ENCODE measurements at places on chromosomes 4 and X. TPM values are rescaled to one million over a fixed set of nuclear protein-coding genes. Genes with fewer than 3 reads are reported as not detected.

- no peak for DNase-seq
- peaks cover 4% of the 10 kb centered on the region for H3K4me1 ChIP-seq
- H3K4me3 ChIP-seq, result 0 out of 2 replicates have a peak overlapping the region, but pooled peaks have one; percentile 75
- H3K36me3 ChIP-seq, result no peaks in the 10 kb centered on the region
- H3K27me3 ChIP-seq, result no peaks in the 10 kb centered on the region
These were observed 27.5 kb downstream of the LNX1 start for GRCh38 chr4:53563824-53564223.

- no peak overlapping the region for H3K27ac ChIP-seq
- H3K4me1 ChIP-seq, result no peaks in the 10 kb centered on the region
- DNase-seq, result no peak
- no peaks in the 10 kb centered on the region for H3K27me3 ChIP-seq
These were observed 57.0 kb upstream of the FTHL17 start for GRCh38 chrX:31128855-31129254.

The ANKRD50 gene
- total RNA-seq, result 30.1 TPM

The LRP2BP gene
- total RNA-seq, result 0.20 TPM

DNA sequence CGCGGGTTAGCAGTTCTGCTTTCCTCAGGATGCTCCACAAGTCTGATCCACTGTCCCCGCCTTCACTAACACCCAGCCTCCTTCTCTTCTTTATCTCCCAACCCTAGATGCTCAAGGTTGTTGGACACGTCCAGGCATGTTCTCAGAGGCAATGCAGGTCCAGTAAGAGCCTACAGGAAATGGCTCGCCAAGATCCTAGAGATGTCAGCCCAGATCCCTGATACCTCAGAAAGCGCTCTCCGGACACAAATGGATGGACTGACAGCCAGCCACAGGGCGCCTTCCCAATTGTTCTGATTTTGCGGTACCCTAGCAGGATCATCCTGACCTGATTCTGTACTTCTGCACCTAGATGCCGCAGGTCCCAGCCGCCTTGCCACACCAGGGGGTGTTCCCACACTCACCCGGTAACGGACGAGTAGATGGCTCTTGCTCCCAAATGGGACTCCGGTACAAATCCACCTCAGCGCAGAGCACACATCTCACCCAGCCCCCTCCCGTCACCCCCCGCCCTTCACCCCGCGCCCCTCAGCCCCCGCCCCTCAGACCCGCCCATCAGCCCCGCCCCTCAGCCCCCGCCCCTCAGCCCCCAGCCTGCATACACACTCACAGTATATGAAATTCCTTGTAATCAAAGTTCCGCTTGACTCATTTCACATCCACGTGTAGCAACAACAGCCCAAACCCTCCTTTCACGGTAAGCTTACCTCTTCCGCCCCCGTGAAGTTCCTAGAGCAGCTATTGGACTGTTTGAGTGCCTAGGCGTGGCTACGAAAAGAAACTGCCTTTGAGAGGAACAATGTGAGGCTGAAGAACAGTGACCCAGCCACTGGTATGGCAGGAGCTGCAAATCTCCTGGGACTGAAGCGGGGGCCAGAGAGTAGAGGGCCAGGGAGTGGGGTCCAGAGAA, at the start of gene EDA2R:
Gene EDA2R (minus strand): TSS at position 488 of the 910 bp plus-strand sequence. CDS start 23,058 bp downstream, outside the sequence.
- peak; percentile 78 for DNase-seq
- H3K27ac ChIP-seq, result no peak within 1 kb of the TSS
- no peaks in the 10 kb centered on the region for H3K4me1 ChIP-seq
- H3K36me3 ChIP-seq, result peaks cover 2% of the 10 kb centered on the region
- H3K4me3 ChIP-seq, result peak within 1 kb of the TSS; percentile 82

- H3K27me3 ChIP-seq, result no peaks in the 10 kb centered on the region
- no peak overlapping the region for H3K4me3 ChIP-seq
- H3K36me3 ChIP-seq, result no peaks in the 10 kb centered on the region
- no peak for DNase-seq
- no peak overlapping the region for H3K27ac ChIP-seq
- H3K4me1 ChIP-seq, result no peaks in the 10 kb centered on the region
These were observed 496.9 kb upstream of the DIPK2B start for GRCh38 chrX:45697591-45697990.

The PPBP gene
- not detected for total RNA-seq

The TNMD gene
- 1.7 TPM for total RNA-seq

GRCh38 chr4:126097155-126097799, 782.5 kb downstream of the FAT4 start:
- no peaks in the 10 kb centered on the region for H3K27me3 ChIP-seq
- no peak for DNase-seq
- no peaks in the 10 kb centered on the region for H3K36me3 ChIP-seq

GRCh38 chr4:154960476-154960875, 179.4 kb downstream of the RBM46 start:
- no peak overlapping the region for H3K4me3 ChIP-seq
- no peaks in the 10 kb centered on the region for H3K27me3 ChIP-seq
- no peaks in the 10 kb centered on the region for H3K4me1 ChIP-seq
- DNase-seq, result no peak
- H3K36me3 ChIP-seq, result no peaks in the 10 kb centered on the region
- H3K27ac ChIP-seq, result no peak overlapping the region

The PNMA6A gene
- total RNA-seq, result 8.0 TPM

DNA sequence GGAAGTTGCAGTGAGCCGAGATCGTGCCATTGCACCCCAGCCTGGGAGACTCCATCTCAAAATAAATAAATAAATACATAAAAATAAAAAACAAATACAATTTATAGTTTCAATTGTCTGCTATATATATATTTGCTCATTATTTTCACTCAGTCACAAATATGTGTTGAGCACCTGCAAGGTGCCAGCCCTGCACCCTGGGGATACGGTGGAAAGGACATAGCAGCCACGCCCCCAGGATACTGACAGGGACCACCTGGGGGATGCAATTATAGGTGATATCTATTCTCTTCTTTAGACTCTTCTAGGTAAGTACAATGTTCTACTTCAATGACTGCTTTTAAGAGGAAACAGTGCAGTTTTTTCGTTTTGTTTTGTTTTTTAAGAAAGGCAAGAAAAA, 85.0 kb downstream of the JAKMIP1 start:
- H3K4me3 ChIP-seq, result no peak overlapping the region
- H3K27ac ChIP-seq, result no peak overlapping the region
- H3K36me3 ChIP-seq, result no peaks in the 10 kb centered on the region
- DNase-seq, result no peak
- no peaks in the 10 kb centered on the region for H3K27me3 ChIP-seq

DNA sequence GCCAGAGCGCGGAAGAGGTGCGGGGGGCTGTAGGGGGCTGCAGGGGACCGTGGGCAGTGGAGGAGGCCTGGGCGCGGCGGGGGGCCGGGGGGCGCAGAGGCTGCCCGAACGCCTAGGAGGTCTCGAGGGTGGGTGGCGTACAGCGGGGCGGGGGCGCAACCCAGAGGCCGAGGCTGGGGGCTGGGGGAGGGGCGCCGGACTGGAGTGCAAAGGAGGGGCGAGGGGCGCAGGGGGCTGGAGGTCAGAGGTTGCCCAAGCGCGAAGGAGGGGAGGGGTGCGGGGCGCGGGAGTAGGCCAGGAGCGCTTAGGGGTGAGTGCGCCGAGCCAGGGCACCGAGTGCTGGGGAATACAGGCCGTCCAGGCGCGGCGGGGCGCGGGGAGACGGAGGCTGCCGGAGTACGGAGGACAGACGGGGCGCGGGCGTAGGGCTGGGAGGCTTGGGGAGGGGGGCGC, 255 bp downstream of the GYG2 start:
- H3K27me3 ChIP-seq, result no peaks in the 10 kb centered on the region
- H3K27ac ChIP-seq, result no peak overlapping the region
- DNase-seq, result peak; percentile 75
- H3K4me3 ChIP-seq, result no peak overlapping the region

- H3K36me3 ChIP-seq, result no peaks in the 10 kb centered on the region
- no peak overlapping the region for H3K4me3 ChIP-seq
- DNase-seq, result no peak
- no peaks in the 10 kb centered on the region for H3K27me3 ChIP-seq
These were observed 9.5 kb upstream of the PDLIM5 start for GRCh38 chr4:94442251-94442650.

The KLHL4 gene
- total RNA-seq, result 22.4 TPM

DNA sequence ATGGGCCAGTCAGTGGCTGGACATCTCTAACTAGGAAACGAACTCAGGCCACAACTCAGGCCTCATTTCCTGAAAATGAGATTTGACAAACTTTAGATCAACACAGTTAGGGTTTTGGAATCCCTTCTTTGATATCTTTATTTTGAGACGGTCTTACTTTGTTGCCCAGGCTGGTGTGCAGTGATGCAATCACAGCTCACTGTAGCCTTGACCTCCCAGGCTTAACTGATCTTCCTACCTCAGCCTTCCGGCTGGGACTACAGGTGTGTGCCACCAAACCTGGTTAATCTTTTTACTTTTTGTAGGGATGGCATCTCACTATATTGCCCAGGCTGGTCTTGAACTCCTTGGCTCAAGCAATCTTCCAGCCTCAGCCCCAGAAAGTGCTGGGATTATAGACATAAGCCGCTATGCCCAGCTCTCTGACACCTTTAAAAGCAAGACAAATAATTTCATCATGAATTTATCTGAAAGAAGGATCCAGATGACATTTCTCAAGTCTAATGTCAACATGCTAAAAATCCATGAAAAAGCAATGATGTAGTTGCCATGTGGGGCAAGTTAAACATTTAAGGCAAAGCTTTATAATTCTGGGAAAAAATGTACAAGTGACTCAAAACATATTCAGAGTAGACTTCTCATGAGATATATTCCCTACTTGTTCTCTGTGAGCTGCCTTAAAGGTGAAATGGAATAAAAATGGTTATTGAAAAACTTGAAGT, 89.1 kb upstream of the CBR4 start:
- DNase-seq, result no peak
- peaks cover 10% of the 10 kb centered on the region for H3K36me3 ChIP-seq
- H3K4me1 ChIP-seq, result peaks cover 2% of the 10 kb centered on the region

- peaks cover 2% of the 10 kb centered on the region for H3K4me1 ChIP-seq
- no peaks in the 10 kb centered on the region for H3K27me3 ChIP-seq
- peak within 1 kb of the TSS; percentile 99 for H3K27ac ChIP-seq
- H3K4me3 ChIP-seq, result peak within 1 kb of the TSS; percentile 93
- peak; percentile 98 for DNase-seq
- H3K36me3 ChIP-seq, result no peaks in the 10 kb centered on the region
These were observed at the start of gene SMIM14 for GRCh38 chr4:39638354-39639239. Gene SMIM14, minus strand, starts transcription at chr4:39638865. Its CDS starts 33,720 bp downstream, at chr4:39605145.

GRCh38 chrX:76893930-76894329, 466.4 kb downstream of the MAGEE1 start:
- no peak for DNase-seq
- H3K27ac ChIP-seq, result no peak overlapping the region
- peaks cover 15% of the 10 kb centered on the region for H3K36me3 ChIP-seq
- H3K4me3 ChIP-seq, result no peak overlapping the region

DNA sequence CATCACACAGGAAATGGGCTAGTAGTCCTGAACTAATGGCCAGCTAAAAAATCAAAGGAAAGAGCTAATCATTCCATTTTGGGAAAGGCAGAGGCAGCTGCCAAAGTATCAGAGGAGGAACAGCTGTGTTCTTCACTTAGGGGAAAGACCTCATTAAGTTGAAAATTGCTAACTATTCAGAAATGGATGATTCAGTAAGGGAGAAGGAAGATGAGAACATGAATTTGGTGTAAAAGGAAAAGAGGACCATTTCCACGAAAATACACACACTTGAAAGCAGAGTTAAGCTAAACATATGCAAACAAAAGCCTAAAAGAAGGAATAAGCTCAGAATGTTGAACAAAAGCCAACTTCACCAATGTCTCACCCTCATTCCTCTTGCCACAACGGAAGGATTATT, 90.4 kb downstream of the PCDH19 start:
- no peaks in the 10 kb centered on the region for H3K27me3 ChIP-seq
- no peak overlapping the region for H3K27ac ChIP-seq
- no peak overlapping the region for H3K4me3 ChIP-seq
- H3K4me1 ChIP-seq, result no peaks in the 10 kb centered on the region
- DNase-seq, result no peak
- no peaks in the 10 kb centered on the region for H3K36me3 ChIP-seq

DNA sequence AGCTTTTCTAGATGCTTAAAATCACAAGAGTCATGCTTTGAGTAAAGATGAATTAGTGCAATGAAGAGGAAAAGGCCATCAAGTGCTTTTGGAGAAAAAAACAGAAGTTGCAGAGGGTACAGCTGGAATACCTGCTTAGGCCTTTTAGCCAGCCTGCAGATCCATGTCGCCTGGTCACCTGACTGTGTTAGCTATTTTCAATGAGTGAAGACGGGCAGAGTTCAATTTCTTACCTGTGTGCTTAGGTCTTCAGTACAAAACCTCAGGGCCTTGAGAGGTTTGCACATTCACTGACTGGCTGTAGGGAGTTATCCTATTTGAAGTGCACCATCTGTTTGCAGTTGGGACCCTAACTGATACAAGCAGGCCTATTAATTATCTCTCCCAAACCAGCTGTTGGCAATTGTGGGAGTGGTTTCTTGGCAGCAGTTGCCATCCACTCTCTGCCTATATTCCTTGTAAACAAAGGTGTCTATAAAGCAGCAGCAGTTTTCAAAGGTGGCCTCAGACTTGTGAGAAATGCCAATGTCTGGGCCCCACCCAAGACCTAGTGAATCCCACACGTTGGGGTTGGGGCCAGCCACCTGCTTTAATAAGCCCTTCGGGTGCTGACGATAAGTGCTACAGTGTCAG, 16.3 kb upstream of the FAT1 start:
- DNase-seq, result no peak
- H3K4me3 ChIP-seq, result no peak overlapping the region
- no peaks in the 10 kb centered on the region for H3K4me1 ChIP-seq
- H3K36me3 ChIP-seq, result no peaks in the 10 kb centered on the region
- H3K27me3 ChIP-seq, result no peaks in the 10 kb centered on the region

GRCh38 chr4:142900622-142901021, 54.5 kb upstream of the INPP4B start:
- no peak overlapping the region for H3K27ac ChIP-seq
- no peak for DNase-seq
- peaks cover 3% of the 10 kb centered on the region for H3K36me3 ChIP-seq

The MAGEB18 gene
- total RNA-seq, result not detected

The AREG gene
- total RNA-seq, result 0.24 TPM

- H3K27me3 ChIP-seq, result no peaks in the 10 kb centered on the region
- no peaks in the 10 kb centered on the region for H3K4me1 ChIP-seq
- peak; percentile 51 for DNase-seq
These were observed 746 bp downstream of the PPAT start for GRCh38 chr4:56434599-56435139.

- DNase-seq, result no peak
- no peak overlapping the region for H3K4me3 ChIP-seq
- H3K27me3 ChIP-seq, result no peaks in the 10 kb centered on the region
- no peaks in the 10 kb centered on the region for H3K36me3 ChIP-seq
- no peaks in the 10 kb centered on the region for H3K4me1 ChIP-seq
- H3K27ac ChIP-seq, result no peak overlapping the region
These were observed 103.8 kb upstream of the CXCL13 start for GRCh38 chr4:77501851-77502250.

- no peak overlapping the region for H3K27ac ChIP-seq
- 0 out of 2 replicates have a peak, but pooled peaks cover 3% of the 10 kb centered on the region for H3K4me1 ChIP-seq
- no peak overlapping the region for H3K4me3 ChIP-seq
- no peaks in the 10 kb centered on the region for H3K27me3 ChIP-seq
- no peak for DNase-seq
- peaks cover 5% of the 10 kb centered on the region for H3K36me3 ChIP-seq
These were observed 5.1 kb downstream of the PF4 start for GRCh38 chr4:73976716-73977115.

- H3K27ac ChIP-seq, result no peak overlapping the region
- H3K4me1 ChIP-seq, result no peaks in the 10 kb centered on the region
- no peak for DNase-seq
- no peak overlapping the region for H3K4me3 ChIP-seq
- H3K36me3 ChIP-seq, result no peaks in the 10 kb centered on the region
- H3K27me3 ChIP-seq, result no peaks in the 10 kb centered on the region
These were observed 930.3 kb downstream of the STIM2 start for GRCh38 chr4:27790911-27791310.

GRCh38 chr4:123783151-123783790, 386.7 kb downstream of the SPRY1 start:
- DNase-seq, result no peak
- H3K4me3 ChIP-seq, result no peak overlapping the region
- H3K4me1 ChIP-seq, result peaks cover 5% of the 10 kb centered on the region
- no peak overlapping the region for H3K27ac ChIP-seq
- peaks cover 3% of the 10 kb centered on the region for H3K36me3 ChIP-seq

The PIR gene
- total RNA-seq, result 25.1 TPM

Data from H9 (cell line).